ENCODE measurements at places on chromosomes 5 and 9. TPM values are rescaled to one million over a fixed set of nuclear protein-coding genes. Genes with fewer than 3 reads are reported as not detected.

DNA sequence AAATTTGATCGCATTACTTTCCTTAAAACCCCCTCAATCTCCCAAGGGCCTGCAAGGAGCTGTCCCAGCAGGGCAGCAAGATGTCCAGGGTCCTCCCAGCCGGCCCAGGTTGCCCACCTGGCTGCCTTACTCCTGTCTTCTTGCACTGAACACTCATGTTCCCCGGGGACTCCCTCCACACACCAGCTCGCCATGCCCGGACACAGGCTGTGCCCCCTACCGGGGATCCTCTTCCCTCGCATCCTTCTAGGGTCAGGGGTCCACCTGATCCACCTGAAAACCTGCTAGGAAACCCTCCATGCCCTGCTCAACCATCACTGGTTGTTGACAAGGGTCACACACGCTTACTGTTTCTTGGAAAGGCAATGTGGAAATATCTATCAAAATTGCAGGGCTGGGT is 172.0 kb upstream of the MSX2 start:
- DNase-seq = no peak

The PTBP3 gene
- 14.9 TPM for polyA plus RNA-seq

The MEIKIN gene
- not detected for polyA plus RNA-seq

GRCh38 chr5:128572051-128572929 is 34.2 kb upstream of the FBN2 start:
- DNase-seq = peak; percentile 42

DNA sequence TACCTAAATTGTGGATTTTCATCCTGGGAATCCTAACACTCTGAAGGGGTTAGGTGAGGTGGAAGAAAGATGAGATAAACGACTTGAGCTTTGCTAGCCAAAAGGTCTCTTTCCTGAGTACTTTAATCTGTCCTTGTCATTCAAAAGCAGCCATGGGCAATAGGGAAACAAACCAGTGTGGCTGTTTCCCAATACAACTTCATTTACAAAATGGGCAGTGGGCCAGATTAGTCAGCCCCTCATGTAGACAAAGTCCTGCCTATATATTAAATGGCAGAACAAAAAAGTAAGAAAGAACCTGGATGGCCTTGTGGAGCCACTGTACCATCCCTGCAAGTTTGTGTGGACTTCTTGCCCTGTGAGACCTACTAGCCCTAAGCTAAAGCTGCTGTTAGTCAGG is 51.0 kb upstream of the NFIL3 start:
- peak; percentile 48 for DNase-seq

GRCh38 chr5:8349855-8350254 is 480.9 kb downstream of the MTRR start:
- DNase-seq = no peak

GRCh38 chr9:18891946-18892670 is 140.9 kb downstream of the SAXO1 start:
- DNase-seq = no peak

The MINAR2 gene
- polyA plus RNA-seq = not detected

DNA sequence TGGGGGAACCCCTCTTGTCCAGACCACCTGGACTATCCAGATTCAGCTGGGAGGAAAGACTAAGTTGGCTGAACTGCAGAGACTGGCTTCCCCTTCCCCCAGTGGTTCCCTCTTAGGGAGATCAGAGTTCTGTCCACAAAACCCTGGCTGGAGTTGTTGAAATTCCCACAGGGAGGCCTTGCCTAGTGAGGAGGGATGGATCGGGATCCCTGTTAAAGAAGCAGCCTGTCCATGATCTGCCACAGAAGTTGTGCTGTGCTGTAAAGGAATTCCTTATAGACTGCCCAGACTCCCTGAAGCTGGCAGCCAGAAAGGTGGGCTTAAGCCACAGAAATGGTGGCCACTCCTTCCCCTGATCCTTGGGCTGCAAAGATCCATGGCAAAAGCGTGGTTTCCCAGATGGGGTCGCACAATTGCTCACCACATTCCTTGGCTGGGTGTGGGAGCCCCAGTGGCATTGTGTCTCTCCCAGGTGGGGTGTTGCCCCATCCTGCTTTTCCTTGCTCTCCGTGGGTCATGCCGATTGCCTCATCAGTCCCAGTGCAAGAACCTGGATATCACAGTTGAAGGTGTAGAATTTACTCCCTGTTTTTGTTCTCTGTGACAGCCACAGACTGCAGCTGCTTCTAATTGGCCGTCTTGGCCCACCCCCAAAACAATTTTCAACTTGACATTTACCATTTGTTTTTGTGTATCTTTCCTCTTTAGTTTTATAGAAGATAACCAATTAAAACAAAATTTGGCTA is 342.4 kb downstream of the FGF10 start:
- DNase-seq = no peak

The FAM81B gene
- polyA plus RNA-seq = not detected

- no peak for DNase-seq
Observed at GRCh38 chr5:100904259-100904861, 1.3 kb upstream of the ST8SIA4 start.

- DNase-seq = no peak
Observed at GRCh38 chr5:82309091-82309531, 31.0 kb upstream of the RPS23 start.

- peak; percentile 93 for DNase-seq
Observed at GRCh38 chr9:121743441-121744001, 92.1 kb downstream of the DAB2IP start.

The ANKRD33B gene
- 0.71 TPM for polyA plus RNA-seq
